ENCODE measurements at places on chromosomes 2 and 18.

DNA sequence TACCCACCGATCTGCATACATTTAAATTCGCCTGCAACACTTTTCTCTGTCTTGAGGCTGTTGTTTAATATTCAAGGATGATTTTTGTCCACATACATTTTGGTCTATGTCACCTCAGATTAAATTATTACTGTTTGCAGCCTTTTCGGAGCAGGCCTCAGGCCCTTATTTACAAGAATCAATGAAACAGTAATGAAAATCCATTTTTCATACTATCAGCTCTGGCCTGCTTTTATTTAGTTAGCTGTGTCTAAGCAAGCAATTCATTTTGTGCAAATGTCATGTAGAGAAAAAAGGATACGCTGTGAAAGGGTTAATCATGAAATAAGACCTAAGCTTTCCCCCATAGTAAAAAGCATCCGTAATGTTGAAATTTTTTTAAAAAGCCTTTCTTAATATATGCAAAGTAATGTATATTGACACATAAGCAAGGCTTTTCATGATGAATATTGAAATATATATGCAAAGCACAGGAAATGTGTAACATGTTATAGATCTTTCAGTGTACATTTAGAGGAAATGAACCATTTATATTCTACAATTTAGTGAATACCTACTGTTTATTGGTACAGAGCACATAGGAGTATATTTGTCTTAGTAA, 1135.3 kb upstream of the ZEB2 start:
- DNase-seq, result no peak

DNA sequence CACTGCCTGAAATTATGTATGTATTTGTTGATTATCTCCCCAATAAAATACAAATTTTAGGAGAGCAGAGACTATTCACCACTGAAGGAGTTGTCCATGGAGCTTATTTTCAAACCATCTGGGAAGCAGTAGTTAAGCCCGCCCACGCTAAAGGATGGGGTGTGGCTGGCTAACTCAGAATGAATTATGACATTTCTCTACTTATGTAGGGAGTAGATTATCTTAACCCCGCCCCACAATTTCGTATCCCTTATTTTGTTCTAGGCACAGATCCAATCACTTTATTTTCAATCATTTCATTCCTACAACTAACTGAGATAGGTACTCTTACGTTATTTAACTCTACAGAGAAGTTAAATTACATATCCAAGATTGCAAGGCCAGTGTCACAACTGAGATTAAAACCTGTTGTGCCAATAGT, 1.4 kb upstream of the LAPTM4A start:
- no peak for DNase-seq

- DNase-seq, result no peak
These were observed 135.7 kb upstream of the NFATC1 start for GRCh38 chr18:79260023-79260422.

DNA sequence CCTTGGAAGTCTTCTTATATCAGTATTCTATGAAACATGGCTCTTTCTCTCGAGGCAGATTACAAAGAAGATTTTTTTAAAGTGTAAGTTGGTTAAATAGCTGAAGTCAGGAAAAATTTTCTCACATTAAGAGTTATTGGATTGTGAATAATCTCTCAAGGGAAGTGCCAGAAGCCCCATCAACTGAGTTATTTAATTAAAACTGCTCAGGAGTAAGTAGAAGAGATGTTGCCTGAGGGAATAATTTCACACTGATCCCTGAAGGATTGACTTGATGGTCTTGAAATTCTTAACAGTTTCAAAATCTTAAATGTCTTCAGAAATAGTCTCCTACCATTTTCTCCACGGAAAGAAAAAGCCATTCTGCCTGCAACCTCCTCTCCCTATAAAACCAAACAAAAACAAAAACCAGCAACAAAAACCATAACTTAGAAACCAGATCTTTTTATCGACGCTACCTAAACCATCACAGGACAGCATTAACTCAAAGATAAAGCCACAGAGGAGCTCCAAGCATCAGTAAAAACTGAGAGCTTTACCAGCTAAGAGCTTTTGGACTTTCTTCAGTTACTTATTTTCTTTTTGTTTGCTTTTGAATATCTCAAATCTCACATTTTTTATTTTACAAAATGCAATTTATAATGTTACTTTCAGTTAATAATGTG, 12.9 kb downstream of the CD226 start:
- DNase-seq, result no peak

GRCh38 chr18:22930089-22930713, 2.9 kb upstream of the RBBP8 start:
- no peak for DNase-seq

GRCh38 chr2:83365476-83365875, 1093.6 kb downstream of the SUCLG1 start:
- no peak for DNase-seq

DNA sequence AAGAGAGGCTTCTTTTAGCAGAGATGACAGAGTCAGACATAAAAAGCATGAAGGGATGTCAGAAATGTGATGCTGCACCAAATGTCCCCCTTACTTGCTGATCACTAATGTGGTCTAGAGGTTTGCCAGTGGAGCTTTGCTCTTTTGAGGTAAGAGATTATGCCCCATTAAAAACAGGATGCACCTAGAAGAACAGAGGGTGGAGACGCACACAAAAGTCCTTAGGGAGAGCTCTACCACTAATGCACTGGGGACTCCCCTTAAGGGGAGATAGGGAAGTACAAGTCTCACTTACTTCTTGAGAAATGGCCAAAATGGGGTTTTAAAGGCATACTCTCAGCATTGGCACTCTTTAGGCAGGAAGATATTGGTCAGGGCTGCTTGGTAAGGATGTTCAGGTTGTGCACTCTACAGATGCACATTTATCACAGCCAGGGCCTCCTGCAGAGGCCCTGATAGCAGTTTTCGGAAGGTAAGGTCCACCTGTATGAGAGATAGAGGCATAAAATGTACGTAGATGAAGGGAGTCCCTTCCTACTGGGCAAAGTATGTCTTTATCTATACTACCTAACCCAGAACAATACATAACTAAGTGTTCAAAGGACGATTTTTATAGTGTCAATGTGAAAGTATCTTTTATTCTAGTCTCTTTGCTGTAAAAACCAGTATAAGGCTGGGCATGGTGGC, 17.0 kb upstream of the SCYGR1 start:
- no peak for DNase-seq

GRCh38 chr2:99942561-99943347, 199.6 kb downstream of the AFF3 start:
- no peak for DNase-seq

DNA sequence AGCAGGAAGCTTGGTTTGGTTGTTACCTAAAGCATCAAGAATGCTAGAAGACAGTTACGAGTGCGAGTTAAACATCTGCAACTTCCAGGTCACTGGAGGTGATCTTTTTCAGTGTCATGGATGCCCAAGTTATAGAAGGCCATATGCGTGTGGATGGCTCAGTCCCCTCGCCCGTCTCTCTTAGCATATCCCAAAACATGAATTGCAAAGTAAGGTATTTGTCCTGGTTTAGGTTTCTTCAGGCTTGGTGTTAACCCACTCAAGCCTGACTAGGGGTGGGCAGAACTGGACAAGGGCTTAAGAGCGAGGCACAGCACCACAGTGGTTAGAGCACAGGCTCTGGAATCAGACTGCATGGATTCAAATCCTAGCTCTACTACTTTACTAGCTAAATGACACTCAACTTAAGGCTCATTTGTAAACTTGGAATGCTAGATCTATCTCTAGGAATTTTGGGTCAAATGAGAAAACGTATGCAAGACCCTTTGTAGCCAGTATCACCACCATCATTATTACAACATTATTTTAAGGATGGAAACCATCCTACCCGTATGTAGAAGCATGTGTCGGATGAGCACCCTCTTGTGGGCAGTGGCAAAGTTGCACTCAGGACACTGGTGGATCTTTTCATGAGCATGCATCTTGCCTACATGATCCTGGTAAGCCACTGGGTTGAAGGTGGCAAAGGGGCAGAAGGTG, 11.2 kb downstream of the ZNF142 start:
- DNase-seq, result no peak

GRCh38 chr2:72173640-72174321, 26.1 kb upstream of the CYP26B1 start:
- DNase-seq, result no peak
